ENCODE measurements at places on chromosomes 4 and X.
A peak's percentile ranks its signal among the peaks of the same experiment; 100 is the strongest.

DNA sequence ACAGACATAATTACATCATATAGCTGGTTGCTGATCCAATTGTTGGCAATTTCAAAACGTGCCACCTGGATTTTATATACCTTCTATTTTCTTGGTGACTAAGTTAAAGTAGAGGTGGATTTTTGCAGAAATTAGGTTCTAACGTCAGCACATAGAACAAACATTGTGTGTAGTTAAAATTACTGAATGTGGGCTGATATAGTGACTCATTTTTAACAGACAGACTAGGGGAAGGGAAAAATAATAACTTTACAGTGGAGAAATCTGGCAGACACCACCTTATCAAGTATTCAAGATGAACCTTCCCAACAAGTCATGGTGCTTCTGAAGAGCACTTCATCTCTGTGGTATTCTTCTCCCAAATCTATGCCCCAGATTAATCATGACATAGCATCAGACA, 134.5 kb downstream of the UCHL1 start:
- no peak for DNase-seq

GRCh38 chr4:172686021-172686420, 482.6 kb upstream of the GALNT7 start:
- DNase-seq = no peak

- no peak for DNase-seq
Measured at GRCh38 chr4:139776235-139776634, 110.6 kb downstream of the MGST2 start.

GRCh38 chrX:2286731-2287130, 214.0 kb downstream of the DHRSX start:
- no peak for DNase-seq

GRCh38 chr4:66182636-66183035, 512.3 kb upstream of the EPHA5 start:
- DNase-seq = no peak

GRCh38 chr4:38857354-38858096, 908 bp upstream of the TLR6 start:
- peak; percentile 87 for DNase-seq

Data from NCI-H460 (cell line).